GM12865 (cell line): ENCODE measurements at places on chromosomes 7 and 10.
A peak's percentile ranks its signal among the peaks of the same experiment; 100 is the strongest.

- no peak for DNase-seq
These were observed 174.2 kb upstream of the CTBP2 start for GRCh38 chr10:125334545-125334944.

- no peak for DNase-seq
These were observed 400.6 kb upstream of the VSTM2A start for GRCh38 chr7:54141576-54141975.

- DNase-seq = peak; percentile 41
These were observed 3.7 kb upstream of the TCTN3 start for GRCh38 chr10:95697429-95697828.

GRCh38 chr7:82167558-82168314 is 275.8 kb downstream of the CACNA2D1 start:
- no peak for DNase-seq

DNA sequence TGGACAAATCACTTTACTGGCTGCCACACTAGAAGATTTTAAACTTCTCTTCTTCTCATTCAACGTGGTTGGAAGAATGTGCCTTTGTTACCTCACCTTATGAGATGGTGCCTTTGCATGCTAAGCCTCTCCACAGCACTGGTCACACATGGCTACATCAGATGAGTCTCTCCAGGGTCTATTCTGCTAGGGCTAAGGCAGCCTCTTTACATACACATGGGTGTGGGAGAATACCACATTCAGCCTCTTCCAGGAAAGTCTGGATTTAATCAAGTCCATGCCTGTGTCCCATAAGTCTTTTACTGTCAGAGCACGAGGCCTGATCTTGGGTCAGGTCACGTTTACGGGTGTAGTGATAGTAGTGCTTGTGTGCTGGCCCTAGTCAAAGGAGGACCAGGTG is 701.5 kb downstream of the SORCS3 start:
- DNase-seq = no peak

DNA sequence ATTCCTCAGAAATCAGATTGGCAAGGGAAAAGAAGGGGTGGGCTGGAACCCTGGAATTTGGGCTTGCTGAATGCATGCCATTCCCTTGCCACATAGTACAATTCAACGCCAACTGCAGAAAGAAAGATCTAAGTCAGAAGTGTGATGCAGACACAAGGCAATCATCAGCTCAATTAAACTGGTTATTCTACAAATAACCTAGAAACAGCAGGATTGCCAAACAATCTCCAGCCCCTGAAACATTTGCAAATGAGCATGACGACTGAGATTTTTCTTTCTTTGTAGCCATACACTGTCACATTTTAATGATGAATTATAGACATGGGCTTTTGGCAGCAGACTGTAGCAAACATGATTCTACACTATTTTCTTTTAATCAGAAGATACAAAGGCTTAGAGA is 16.5 kb upstream of the CREB5 start:
- no peak for DNase-seq

DNA sequence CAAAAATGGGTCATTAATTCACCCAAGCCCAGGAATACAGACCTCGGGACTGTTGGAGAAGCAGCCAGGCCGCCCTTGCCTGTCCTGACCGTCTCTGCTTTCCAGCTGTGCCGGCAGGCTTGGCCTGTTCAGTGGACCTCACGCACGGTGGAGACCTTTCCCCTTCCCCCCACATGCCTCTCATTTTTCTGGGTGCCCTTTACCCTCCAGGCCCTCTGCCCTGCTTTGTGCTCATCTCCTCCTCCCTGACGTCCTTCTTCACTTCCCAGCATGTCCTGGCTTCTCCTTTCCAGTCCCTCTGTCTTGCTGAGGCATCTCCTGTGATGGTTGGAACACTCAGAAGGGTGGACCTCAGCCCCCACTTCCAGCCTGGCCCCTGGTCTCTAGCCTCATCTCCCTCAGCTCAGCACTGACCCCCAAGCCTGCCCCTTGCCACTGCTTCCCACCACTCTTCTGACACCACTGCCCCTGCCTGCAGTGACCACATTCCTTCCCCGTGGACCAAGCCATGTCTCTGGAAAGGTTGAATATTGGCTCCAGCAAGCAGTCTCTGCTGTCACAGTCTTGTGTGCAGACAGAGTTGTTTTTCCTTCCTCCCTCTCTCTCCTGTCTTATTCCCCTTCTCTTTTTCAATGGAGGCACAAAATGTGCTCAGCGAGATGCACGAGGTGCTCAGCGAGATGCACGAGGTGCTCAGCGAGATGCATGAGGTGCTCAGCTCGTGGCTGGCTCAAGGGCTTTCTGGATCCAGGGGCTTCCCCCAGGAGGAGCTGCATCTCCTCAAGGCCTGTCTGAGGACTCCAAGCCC is 14.9 kb downstream of the BAG3 start:
- no peak for DNase-seq

DNA sequence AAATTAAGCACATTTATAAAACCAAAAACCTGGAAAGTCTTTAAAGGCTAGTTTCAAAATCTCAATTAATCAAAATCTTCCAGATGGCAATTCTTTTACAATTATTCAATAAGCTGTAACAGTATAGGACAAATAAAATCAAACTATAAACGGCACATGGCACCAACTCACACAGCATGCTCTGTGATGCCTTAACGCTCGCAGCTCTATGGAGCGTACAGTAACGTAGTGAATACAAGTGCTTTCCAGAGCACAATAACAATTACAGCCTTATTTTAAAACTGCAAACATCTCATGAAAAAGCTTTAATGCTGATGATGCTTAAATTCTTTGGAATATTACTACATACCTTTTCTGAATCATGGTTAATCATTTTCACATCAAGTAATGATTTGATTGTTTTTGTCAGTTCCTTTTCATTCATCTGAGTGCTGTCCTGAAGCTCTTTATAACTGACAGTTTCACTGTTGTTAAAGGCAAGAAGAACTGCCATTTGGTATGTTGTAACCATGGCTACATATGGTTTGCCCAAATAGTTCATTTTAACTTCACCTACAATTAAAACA is 74.2 kb downstream of the CUL2 start:
- no peak for DNase-seq

DNA sequence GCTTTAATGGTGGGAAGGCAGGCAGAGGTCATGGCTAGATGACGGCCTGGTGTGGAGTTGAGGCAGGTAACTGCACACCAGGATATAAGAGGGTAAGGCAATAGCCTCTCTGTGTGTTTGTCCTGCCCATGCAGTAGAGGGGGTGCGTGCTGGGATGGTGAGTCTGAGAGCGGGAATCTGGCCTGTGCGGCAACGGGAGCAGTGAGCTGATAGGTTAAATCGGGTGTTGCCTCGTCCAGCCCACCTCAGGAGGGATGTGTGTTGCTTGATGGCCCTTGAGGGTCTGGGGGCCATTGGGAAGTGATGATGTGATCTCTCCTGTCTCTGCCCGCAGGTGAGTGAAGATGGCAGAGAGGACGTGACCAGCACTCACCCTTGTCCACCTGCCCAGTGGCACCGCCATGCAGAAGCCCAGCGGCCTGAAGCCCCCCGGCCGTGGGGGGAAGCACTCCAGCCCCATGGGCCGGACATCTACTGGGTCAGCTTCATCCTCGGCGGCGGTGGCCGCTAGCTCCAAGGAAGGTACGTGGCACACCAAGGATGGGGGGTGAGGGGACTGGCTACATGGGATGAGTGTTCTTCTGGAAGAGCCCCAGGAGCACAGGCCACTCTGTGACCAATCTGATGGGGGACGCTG is 28.1 kb downstream of the CLIP2 start:
- no peak for DNase-seq

GRCh38 chr10:94785211-94785610 is 22.7 kb downstream of the CYP2C19 start:
- no peak for DNase-seq

- no peak for DNase-seq
These were observed 314.1 kb downstream of the SNX13 start for GRCh38 chr7:17626235-17626634.

GRCh38 chr10:87706731-87707130 is 47.1 kb downstream of the PAPSS2 start:
- no peak for DNase-seq

GRCh38 chr10:34382626-34383025 is 432.5 kb downstream of the PARD3 start:
- DNase-seq = no peak

DNA sequence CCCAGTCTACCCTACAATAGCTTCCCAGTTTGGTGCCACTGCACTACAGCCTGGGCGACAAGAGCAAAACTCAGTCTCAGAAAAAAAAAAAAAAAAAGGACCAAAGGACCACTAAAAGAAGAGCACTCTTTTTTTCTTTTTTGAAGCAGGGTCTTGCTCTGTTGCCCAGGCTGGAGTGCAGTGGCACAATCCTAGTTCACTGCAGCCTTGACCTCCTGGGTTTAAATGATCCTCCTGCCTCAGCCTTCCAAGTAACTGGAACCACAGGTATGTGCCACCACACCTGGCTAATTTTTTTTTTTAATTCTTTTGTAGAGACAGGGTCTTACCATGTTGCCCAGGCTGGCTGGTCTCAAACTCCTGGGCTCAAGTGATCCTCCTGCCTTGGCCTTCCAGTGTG is 14.0 kb downstream of the PLAU start:
- no peak for DNase-seq

GRCh38 chr10:112907893-112908292 is 42.2 kb upstream of the TCF7L2 start:
- DNase-seq = no peak

- DNase-seq = peak; percentile 16
These were observed 5.8 kb upstream of the UPP1 start for GRCh38 chr7:48083114-48083830.

DNA sequence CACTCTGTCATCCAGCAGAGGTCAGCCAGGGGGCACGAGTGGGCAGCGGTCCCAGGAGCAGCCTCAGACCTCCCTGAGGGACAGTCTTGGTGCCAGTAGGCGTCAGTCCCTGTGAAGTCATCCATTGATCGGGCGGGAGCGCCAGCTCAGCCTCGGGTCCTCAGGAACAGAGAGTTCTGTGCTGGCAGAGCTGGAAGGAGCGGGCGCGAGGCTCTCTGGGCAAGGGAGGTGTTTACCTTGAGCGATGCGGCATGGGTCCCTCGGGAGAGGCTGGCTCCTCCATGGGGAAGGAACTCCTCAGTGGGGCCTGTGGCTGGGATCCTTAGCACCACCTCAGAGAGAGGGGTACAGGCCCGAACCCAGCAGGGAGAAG is 101.1 kb upstream of the PPIF start:
- peak; percentile 46 for DNase-seq

DNA sequence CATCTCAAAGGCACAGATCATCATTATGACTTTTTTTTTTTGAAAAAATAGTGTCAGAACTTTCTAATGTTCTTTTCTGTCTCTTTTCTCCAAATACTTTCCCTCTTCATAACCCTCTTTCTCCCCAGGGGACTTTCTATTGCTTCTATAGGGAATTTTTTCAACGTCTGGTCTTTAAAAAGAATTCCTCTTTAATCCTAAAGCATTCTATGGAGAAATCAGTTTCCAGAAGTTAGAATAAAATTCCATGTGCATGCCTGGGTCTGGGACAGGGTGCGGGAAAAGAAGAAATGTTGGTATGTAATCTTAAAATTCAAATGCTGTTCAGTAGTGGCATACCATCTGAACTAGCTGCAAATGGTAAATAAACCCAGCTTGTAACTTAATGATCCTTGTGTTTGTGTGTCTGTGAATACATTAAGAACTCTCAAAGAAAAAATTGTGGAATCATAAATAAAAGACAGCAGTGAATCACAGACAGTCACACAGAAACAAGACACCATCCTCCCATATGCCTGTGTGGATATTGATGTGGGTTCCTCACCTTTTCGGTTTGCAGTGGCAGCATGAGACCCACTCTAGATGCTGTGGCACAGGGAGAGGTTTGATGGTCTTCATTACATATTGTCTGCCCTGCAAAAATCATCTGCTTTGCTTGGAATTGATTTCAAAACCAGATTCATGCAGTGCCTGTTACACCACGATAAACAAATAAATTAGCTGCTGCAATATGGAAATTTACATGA is 374.7 kb upstream of the NRP1 start:
- DNase-seq = no peak

DNA sequence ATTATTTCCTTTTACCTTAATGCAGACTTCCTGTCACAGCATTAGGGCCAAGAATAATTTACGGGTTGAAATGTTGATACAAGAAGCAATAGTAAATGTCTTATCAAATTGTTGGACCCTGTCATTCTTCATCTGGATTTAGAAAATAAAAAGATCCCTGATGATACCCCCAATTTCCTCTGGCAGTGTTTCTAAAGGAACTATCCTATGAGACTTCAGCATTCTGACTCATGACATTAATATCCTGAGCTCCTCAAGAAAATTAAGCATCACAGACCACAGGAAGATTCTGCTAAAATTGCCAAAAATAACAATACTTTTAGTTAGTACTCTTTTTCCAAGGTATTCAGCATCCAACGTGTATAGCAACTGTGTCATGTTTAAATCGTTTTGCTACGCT is 490.5 kb upstream of the ANKRD30A start:
- no peak for DNase-seq

GRCh38 chr10:63481815-63482421 is 16.1 kb upstream of the JMJD1C start:
- DNase-seq = no peak

DNA sequence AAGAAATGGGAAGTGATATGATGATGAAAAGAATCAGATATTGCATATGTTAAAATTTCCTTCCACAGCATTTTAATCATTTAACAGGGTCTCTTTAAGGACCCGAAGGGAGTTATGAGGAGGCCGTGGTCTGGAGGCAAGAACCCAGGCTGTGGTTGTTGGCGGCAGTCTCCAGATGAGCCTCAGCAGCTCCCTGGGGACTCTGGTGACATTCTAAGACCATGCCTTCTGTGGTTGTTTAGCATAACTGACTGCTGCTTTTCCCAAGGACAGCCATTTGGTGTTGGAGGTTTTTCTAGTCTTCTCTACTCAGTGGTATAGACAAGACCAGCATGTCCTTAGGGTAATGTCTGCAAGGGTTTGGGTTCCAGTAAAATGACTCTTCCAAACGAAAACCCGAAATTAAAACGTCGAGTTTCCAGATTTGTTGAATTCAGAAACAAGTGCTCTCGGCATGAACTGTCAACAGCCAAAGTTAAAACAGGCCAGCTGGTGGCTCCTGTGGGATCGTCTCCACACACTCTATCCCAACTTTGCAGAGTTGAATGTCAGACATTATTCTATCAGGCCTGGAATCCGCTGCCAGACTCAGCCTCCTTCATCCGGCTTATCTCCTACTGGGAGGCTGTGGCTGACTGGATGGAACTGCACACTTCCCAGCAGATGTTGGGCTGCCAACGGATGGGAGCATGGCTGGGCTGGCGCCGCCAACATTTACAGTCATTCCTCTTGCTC is 183.1 kb downstream of the TAX1BP1 start:
- peak; percentile 47 for DNase-seq
